Stimulated activated CD8-positive, alpha-beta memory T cell treated with anti-CD3 and anti-CD28 coated beads, Interleukin-4, amount 100 ng/mL, for 1 hour (primary cell): ENCODE measurements at places on chromosomes 1 and 21.

- peak; percentile 10 for DNase-seq
These were observed 433 bp downstream of the TIMM17A start for GRCh38 chr1:201955729-201956143.

DNA sequence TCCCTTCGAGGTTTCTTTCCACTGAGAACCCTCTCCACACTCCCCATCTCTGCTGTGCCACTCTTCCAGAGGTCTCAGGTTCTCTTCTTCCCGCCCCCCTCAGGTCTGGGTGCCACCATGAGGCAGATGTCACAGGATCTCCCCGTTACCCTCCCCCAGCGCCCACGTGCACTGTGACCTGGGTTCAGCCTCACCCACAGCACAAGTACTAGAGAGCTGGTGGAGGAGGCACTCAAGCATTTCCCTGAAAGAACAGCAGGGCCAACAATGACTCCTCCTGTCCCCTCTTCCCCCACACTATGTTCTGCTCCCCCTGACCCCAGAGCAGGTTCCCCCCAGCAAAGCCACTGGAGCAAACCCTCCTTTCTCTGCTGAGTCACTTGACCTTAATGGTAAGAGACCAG, 14.3 kb downstream of the PLEKHA6 start:
- DNase-seq, result no peak

GRCh38 chr1:45908611-45909140, 105.3 kb downstream of the MAST2 start:
- DNase-seq, result no peak

DNA sequence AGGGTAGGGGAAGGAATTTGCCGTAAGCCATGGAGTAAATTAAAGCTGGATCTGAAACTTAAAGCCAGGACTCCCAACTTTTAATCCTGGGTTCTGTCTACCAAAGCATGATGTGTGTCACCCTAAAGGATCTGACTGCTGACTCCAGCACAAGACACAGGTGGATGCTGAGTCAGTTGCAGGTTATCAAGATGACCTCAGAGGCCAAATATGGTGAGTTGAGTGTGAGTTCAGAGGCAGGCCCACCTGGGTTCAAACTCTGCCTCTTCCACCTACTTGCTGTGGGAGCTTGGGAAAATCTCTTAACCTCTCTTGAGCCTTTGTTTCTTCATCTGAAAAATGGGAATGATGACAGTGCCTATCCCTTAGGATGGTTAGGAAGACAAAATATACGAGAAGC, 16.7 kb upstream of the LDLRAP1 start:
- no peak for DNase-seq

DNA sequence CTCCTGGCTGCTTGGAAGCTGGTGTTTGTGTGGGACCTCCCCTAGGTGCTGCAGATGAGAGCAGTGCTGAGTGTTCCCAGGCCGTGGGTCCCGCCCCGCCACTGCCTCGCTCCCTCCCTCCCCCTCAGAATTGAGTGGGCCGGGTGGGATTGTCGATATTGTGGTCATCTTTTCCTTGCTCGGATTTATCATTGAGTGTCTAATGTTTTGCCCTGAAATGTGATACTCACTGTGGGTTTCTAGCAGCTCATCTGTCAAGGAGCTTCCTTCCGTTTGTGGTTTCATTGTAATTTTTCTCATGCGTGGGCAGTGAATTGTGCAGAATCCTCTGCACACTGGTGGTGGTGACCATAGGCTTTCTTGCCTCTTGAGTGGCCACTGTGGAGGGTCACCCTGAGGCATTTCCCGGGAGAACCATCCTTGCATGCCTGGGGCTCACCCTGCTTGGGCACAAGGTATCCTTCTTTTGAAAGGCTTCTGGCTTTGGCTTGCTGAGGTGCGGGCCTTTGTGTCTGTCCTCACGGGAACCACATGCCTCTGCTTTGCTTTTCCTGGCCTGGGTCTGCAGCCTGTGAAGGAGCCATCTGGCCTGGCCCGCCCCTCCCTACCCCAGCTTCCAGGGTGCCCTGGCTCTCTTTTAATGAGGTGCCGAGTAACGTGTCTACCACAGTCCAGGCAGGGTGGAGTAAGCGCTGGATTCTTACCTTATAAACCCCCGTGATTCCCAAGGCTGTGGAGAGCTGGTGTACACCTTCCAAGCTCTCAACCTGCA, 25.6 kb downstream of the SLX9 start:
- no peak for DNase-seq

DNA sequence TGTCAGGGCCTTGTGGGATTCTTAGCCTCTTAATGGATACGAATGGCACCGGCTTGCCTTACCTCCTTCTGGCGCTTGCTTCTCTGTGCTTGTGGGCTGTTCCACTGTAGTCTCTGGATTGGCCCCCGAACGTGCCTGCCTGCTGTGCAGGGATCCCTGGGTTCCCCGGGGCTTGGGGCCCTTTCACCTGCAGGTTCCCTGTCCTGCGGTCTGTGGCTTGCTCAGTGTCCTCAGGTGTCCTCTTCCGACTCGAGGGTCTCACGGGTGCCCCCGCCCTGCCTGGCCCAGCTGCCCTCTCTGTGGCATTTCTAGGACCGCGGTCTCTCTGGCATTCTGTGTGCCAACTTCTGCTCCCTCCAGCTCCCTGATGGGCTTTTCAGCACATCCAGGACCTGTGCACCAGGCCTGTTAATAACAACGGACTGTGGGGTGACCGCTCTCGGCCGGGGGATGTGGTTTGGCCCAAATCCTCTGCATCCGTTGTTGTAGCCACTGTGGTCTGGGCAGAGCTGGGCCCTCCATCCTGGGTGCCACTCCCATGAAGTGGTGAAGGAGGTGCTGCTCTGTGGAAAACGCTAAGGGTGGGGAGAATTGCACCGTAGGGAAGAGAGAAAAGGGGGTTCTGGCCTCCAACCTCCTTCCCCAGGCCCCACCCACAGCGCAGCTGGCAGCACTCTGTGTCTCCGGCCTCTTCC, 12.4 kb downstream of the COL18A1 start:
- DNase-seq, result no peak

- DNase-seq, result no peak
These were observed 37.1 kb downstream of the ZBTB18 start for GRCh38 chr1:244088161-244088560.

DNA sequence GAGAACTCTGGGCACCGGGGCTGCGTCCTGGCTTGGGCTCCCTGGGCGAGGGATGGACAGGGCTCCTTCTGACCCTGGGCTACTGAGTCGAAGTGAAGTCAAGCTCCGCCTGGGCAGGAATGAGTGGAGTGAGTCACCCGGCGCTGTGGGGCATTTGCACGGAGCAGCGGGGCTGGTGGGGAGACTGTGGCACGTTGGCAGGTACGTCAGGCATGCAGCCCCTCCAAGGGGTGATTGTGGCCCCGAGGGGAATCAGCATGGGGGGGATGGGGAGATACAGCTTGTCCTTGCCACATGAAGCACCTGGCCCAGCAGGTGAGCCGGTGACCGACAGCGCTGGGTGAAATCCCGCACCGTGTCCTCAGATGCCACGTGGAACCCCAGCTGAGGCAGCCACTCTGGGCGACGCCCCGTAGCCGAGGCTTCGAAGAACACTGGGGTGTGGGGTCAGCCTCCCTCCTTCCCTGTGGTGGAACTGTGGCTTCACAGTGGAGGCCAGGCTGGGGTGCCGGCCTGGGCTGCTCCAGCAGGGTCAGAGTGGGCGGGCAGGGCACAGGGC, 62.3 kb downstream of the COL18A1 start:
- DNase-seq, result no peak

- no peak for DNase-seq
These were observed 15.0 kb downstream of the ETNK2 start for GRCh38 chr1:204136814-204137213.

GRCh38 chr1:116690849-116691406, 23.4 kb upstream of the IGSF3 start:
- no peak for DNase-seq

- no peak for DNase-seq
These were observed at the start of gene TBX19 for GRCh38 chr1:168280296-168280927. TBX19 (plus strand) TSS chr1:168280877; CDS start chr1:168281091, 214 bp downstream.

GRCh38 chr1:211616231-211616964, 37.4 kb upstream of the SLC30A1 start:
- DNase-seq, result no peak

DNA sequence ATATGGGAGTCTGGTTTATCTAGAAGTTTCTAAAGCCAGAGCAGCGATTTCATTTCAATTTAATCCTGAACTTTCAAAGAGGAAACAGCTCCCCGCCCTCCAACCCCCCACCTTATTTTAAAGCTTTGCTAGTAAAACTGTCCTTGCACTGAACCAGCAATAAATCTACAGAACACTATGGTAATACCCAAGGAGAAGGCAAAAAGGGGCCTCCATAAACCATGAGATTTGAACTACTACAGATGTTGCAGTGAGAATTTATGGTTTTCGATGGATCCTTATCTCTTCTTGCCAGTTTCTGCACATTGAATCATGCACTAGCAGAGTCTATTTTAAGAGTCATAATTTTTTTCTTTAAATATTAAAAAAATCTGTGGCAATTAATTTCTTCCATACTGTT, 64.8 kb upstream of the BEND5 start:
- no peak for DNase-seq

- no peak for DNase-seq
These were observed 64.8 kb downstream of the TSEN15 start for GRCh38 chr1:184116287-184116686.

DNA sequence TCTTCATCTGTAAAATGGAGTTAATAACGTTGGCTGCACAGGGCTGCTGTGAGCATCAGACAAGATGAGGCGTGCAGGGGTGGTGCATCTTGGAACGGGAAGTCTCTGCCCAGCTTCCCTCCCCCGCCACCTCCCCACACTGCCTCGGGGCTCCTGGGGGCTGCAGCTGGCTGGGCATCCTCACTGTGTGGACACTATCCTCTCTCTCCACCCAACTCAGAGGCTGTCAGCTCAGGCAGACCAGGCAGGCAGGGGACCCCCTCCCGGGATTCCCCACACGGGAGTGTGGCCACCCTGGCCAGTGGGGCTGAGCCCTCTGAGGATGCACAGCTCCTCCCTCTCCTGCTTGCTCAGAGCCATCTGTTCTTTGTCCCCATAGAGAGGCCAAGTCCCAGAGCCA, 122.7 kb downstream of the CCDC185 start:
- no peak for DNase-seq

DNA sequence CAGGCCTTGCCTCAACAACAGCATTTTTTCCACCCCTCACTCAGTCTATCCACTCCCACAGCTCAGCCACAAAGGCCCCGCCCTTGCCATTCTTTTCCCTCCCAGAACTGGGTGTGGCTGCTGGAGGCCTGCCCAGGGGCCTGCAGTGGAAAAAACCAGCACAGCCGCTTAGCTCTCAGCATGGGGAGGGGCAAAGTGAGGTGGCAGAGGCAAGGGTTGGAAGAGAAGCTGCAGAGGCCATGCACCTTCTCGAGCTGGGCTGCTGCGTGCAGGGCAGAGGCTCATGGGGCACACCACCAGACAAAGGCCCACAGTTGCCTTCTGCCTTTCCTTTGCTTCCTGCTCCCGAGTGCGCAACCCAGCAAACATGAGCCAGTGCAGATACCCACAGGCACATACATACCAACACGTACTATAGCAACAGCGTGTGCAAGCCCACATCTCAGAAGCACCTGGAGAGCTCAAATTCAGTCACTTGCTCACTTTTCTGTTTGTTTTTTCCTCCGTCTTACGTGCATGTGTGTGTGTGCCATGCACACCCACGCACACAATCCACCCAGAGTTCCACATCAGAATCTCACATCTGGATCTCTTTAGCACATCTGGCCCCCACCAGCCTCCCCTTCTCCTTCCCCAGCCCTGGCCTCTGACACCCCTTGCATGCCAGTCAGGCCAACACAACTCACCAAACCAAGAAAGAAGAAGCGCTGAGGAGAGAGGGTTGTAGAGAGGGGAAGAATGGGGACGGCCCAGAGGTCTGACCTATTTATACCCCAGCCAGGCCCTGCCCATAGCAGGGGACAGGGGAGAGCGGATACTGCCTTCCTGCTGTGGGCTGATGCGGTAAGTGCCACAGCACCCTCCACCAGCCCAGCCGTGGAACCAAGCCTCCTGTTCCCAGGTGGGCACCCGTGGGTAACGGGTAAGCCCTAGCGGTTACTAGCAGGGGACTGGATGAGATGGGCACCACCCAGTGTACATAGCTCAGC, at the start of gene S100A4:
Gene S100A4 (minus strand): TSS at position 740 of the 989 bp plus-strand sequence. CDS start 1,012 bp downstream, outside the sequence.
- DNase-seq, result peak; percentile 80

- no peak for DNase-seq
These were observed 3.3 kb upstream of the GBP3 start for GRCh38 chr1:89025928-89026327.

- no peak for DNase-seq
These were observed 63.9 kb downstream of the CD247 start for GRCh38 chr1:167454304-167454893.

GRCh38 chr1:19435181-19435580, 50.2 kb downstream of the CAPZB start:
- no peak for DNase-seq

- DNase-seq, result no peak
These were observed 6.1 kb downstream of the SRM start for GRCh38 chr1:11053758-11054137.

DNA sequence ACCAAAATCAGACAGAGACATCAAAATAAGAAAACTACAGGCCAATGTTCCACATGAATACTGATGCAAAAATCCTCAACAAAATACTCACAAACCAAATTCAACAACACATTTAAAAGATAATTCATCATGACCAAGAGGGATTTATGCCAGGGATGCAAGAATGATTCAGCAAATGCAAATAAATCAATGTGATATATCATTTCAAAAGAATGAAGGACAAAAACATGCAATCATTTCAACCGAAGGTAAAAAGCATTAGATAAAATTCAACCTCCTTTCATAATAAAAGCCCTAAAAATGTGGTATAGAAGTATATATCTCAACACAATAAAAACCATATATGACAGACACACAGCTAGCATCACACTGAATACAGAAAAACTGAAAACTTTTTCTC, 81.5 kb upstream of the LYPLAL1 start:
- DNase-seq, result no peak

DNA sequence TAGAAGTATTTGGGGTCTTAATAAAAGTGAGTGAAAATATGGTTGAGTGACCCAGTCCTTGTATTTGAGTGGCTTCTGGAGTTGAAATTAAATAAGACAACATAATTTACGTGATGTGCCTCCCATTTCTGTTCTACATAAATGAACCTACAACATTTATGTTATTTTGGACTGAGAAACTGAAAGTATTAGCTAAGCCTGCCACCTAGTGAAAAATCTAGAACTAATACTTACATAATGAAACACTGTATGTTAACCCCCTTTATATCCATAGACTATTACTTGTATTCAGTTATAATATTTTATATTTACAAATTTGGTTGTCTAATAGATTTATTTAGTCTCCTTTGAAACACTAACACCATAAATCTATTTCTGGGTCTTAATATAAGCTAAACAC, 298.9 kb downstream of the KCNT2 start:
- no peak for DNase-seq

DNA sequence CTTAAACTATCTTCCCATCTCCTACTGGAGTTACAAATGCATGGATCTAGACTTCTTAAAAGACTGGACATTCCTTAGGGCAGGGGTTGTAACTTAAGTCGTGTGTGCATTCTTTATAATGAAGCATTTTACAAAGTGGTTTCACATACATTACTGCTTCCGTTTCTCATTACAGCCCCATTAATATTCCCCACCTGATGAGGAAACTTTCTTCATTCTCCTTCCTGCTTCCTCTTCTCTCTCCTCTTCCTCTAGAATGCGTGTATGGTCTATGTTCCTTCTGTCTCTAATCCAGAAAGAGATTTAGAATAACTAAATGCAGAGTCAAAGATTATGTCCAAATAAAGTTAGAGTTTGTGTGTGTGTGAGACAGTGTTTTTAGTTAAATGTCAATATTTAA, 1.8 kb upstream of the CAP1 start:
- no peak for DNase-seq

- DNase-seq, result peak; percentile 16
These were observed at the start of gene IKBKE for GRCh38 chr1:206469933-206470691. IKBKE (plus strand) TSS chr1:206470476; CDS start chr1:206473228, 2,752 bp downstream.

GRCh38 chr1:151620286-151620685, 8.4 kb downstream of the SNX27 start:
- DNase-seq, result no peak
